ENCODE measurements at places on chromosomes 1 and 21. TPM values are rescaled to one million over a fixed set of nuclear protein-coding genes. Genes with fewer than 3 reads are reported as not detected.
A peak's percentile ranks its signal among the peaks of the same experiment; 100 is the strongest.

DNA sequence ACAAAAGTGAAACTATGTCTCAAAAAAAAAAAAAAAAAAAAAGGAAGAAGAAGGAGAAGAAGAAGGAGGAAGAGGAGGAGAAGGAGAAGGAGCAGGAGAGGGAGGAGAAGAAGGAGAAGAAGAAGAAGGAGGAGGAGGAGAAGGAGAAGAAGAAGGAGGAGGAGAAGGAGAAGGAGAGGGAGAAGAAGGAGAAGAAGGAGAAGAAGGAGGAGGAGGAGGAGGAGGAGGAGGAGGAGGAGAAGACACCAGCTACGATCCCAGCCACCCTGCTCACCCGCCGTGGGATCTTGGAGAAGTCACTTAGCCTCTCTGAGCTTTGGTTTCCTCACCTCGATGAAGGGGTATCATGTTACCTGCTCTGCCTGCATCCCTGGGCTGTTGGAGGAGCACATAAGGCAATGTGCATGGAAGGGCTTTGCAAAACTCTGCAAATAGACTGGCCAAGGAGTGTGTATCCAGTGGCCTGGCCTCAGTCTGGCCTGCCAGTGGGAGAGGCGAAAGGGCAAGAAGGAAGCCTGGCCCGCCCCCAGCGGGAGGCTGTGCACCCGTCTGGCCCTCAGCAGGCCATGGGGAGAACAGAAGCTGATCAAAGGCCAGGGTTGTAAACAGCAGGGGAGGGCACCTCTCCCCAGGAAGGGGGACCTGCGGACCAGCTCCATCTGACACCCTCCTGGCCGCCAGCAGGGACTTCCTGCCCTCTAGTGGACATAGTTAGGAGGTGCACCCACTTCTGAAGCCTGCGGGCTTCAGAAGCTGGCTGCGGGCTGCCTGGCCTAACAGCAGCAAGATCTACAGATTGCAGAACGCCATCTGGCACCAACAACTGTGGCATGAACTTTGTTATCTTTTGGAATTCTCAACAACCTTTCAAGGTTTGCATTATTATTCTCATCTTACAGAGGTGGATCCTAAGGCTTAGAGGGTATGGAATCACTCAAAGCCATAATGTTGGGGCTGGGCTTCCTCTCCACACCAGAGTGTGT is 19.2 kb upstream of the CDK18 start:
- peaks cover 7% of the 10 kb centered on the region for H3K27me3 ChIP-seq
- H3K27ac ChIP-seq = no peak overlapping the region
- no peak overlapping the region for H3K4me3 ChIP-seq
- no peaks in the 10 kb centered on the region for H3K36me3 ChIP-seq

- no peaks in the 10 kb centered on the region for H3K36me3 ChIP-seq
- peaks cover 30% of the 10 kb centered on the region for H3K4me1 ChIP-seq
- H3K27ac ChIP-seq = no peak overlapping the region
Observed at GRCh38 chr1:33434363-33434750, 3.5 kb upstream of the PHC2 start.

DNA sequence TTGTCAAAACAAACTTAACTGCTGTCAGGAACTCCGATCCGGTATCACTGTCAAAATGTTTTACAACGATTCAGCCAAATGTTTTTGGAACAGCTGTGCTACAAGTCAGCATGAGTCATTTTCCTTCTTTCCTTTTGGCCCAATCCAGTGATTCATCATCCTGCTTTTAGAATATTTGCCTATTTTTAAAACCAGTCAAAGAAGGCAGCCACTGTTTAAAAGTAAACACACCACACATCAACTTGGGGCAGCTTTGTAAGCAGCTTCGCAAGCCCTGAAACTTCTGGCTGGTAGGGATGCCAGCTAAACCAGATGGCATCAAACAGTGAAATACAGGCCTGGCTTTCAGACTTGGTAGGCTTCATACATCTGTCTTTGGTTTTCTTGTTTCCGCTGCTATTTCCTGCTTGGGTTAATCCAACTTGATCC is 14.9 kb downstream of the MAP3K7CL start:
- peaks cover 35% of the 10 kb centered on the region for H3K4me1 ChIP-seq
- no peaks in the 10 kb centered on the region for H3K27me3 ChIP-seq
- H3K4me3 ChIP-seq = no peak overlapping the region
- DNase-seq = peak; percentile 96

- DNase-seq = peak; percentile 18
- no peak overlapping the region for H3K27ac ChIP-seq
- H3K4me3 ChIP-seq = no peak overlapping the region
- no peaks in the 10 kb centered on the region for H3K27me3 ChIP-seq
- H3K4me1 ChIP-seq = no peaks in the 10 kb centered on the region
Observed at GRCh38 chr1:87346130-87346814, 17.6 kb downstream of the LMO4 start.

- H3K27ac ChIP-seq = no peak overlapping the region
- peaks cover 22% of the 10 kb centered on the region for H3K4me1 ChIP-seq
- H3K36me3 ChIP-seq = no peaks in the 10 kb centered on the region
- DNase-seq = no peak
- H3K4me3 ChIP-seq = no peak overlapping the region
Observed at GRCh38 chr1:207882692-207883091, 28.2 kb downstream of the CD34 start.

DNA sequence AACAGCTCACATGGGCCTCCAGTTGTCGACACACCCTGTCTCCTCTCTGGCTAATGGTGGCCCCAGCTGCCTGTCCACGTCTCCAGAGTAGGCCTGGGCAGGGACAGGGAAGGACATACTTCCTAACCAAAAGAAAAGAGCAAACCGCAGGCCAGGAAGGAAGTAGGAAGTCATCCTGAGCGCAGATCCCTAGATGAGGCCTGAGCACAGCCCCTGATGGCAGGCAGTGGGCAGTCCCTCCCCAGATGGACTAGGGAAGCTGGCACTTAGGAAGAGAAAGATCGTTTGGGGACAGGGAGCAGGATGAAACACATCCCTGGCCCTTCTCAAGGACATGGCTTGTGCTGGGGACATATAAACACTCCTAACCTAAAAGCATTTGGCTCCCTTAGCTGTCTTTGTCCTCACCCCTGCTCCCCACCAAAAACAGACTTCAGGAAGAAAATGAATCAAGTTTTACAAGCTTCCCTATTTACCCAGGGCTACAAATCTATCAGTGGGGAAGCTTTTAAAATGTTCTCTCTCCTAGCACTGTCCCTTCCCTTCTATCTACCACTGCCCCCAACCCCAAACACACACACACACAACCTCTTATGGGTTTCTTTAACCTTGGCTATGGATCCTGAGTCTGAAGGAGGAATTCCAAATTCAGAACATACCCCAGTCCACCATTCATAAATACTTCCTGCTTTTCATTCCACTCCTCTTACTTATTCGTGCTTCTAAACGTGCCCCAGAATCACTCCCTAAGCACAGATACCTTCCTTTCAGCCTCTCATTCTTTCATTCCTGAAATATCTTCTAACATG is 21.1 kb downstream of the SSBP3 start:
- H3K4me3 ChIP-seq = no peak overlapping the region
- no peaks in the 10 kb centered on the region for H3K27me3 ChIP-seq
- H3K27ac ChIP-seq = no peak overlapping the region
- H3K4me1 ChIP-seq = peaks cover 18% of the 10 kb centered on the region
- peak; percentile 28 for DNase-seq

DNA sequence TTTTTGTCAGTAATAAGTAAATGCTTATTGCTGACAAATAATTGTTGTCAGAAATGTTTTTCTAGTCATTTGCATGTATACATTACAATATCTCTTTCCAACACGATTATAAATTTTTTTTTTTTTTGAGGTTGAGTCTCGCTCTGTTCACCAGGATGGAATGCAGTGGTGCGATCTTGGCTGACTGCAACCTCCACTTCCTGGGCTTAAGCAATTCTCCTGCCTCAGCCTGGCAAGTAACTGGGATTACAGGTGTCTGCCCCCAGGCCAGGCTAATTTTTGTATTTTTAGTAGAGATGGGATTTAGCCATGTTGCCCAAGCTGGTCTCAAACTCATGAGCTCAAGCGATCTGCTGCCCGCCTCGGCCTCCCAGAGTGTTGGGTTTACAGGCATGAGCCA is 72.0 kb upstream of the ATF3 start:
- H3K4me1 ChIP-seq = no peaks in the 10 kb centered on the region
- no peak overlapping the region for H3K4me3 ChIP-seq
- no peak for DNase-seq

- no peaks in the 10 kb centered on the region for H3K4me1 ChIP-seq
- no peak overlapping the region for H3K4me3 ChIP-seq
- H3K36me3 ChIP-seq = no peaks in the 10 kb centered on the region
- H3K27ac ChIP-seq = no peak overlapping the region
- H3K27me3 ChIP-seq = no peaks in the 10 kb centered on the region
Observed at GRCh38 chr1:223177681-223178080, 34.6 kb upstream of the TLR5 start.

GRCh38 chr21:44880405-44881197 is 7.1 kb upstream of the PTTG1IP start:
- H3K27ac ChIP-seq = peak overlapping the region; percentile 98
- no peak overlapping the region for H3K4me3 ChIP-seq
- peaks cover 49% of the 10 kb centered on the region for H3K4me1 ChIP-seq
- H3K36me3 ChIP-seq = no peaks in the 10 kb centered on the region
- H3K27me3 ChIP-seq = no peaks in the 10 kb centered on the region
- peak; percentile 94 for DNase-seq

GRCh38 chr1:175562452-175562851 is 180.9 kb downstream of the TNR start:
- H3K27ac ChIP-seq = no peak overlapping the region
- H3K36me3 ChIP-seq = no peaks in the 10 kb centered on the region
- H3K27me3 ChIP-seq = peaks cover 22% of the 10 kb centered on the region
- H3K4me1 ChIP-seq = no peaks in the 10 kb centered on the region
- no peak for DNase-seq

GRCh38 chr1:211469938-211470529 is 21.9 kb downstream of the RD3 start:
- no peaks in the 10 kb centered on the region for H3K36me3 ChIP-seq
- peaks cover 20% of the 10 kb centered on the region for H3K4me1 ChIP-seq
- DNase-seq = peak; percentile 80

TMCO4 gene
- 9.0 TPM for total RNA-seq

H6PD gene
- total RNA-seq = 29.0 TPM

CASQ1 gene
- total RNA-seq = not detected
